ENCODE measurements at places on chromosomes 7 and 10. TPM values are rescaled to one million over a fixed set of nuclear protein-coding genes. Genes with fewer than 3 reads are reported as not detected.

Gene NHLRC2
- total RNA-seq, result 30.8 TPM

- DNase-seq, result no peak
These were observed at the start of gene ANKRD1 for GRCh38 chr10:90920986-90921666. ANKRD1 (minus strand) TSS chr10:90921087; CDS start chr10:90921027, 60 bp downstream.

GRCh38 chr10:129165076-129165720 is 301.8 kb upstream of the MGMT start:
- no peak for DNase-seq

Gene AIMP2
- total RNA-seq, result 80.0 TPM

GRCh38 chr7:151003572-151003971 is 12.8 kb downstream of the NOS3 start:
- DNase-seq, result no peak

All from CD8-positive, alpha-beta memory T cell (primary cell).